CD4-positive, CD25-positive, alpha-beta regulatory T cell (primary cell): ENCODE measurements at places on chromosomes 13 and 19. TPM values are rescaled to one million over a fixed set of nuclear protein-coding genes. Genes with fewer than 3 reads are reported as not detected.

DNA sequence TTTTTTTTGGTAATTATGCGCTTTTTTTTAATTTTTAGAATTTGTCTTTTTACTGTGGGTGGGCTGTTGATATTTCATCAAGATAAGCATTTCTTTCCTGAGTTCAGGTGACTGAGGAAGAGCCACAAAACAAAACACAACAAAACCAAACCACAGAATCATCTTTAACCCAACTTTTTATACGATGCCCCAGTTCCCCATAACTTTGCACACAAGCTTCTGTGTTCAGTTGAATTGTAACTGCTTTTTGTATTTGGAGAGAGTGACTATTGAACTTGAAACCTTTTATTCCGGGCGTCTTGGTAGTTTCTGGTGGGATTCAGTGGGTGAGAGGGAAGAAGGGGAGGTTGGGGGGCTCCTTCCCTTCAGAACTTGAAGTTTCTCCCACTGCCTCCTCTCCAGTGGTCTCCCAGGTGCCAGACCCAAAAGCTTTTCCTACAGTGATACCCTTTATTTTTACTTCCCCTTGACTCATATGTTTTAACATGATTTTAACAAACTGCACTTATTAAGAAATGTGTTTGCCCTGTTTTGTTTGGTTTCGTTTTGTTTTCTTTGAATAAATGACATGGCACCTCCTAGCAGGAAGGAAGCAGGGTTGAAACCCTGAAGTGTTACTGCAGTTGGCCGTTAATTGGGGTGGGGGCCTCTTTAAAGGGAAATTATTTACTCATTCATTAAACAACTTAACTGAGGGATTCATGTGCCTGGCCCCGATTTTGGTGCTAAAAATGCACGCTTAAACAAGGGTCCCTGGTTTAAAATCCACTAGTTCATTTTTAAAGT is 2.7 kb upstream of the CCDC97 start:
- peaks cover 88% of the 10 kb centered on the region for H3K4me1 ChIP-seq
- peak overlapping the region; percentile 97 for H3K27ac ChIP-seq
- H3K27me3 ChIP-seq = no peaks in the 10 kb centered on the region

DNA sequence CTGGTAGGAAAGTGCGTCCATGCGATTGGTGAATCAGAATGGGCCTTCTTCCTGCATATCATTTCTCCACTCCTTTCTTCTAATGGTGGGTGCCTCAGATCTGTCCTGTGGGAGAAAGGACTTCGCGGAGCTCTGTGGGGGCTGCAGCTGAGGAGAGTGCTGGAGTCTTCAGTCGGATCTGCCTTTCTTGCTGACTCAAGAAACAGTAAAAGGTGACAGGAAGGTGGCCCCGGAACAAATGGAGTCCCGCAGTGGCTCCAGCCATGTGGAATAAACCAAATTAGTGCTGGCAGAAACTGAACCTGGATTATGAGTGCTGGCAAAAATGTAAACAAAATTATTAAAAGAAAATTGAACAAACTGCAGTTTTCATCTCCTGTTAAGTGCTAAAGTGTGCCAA is 15.1 kb upstream of the GAS6 start:
- H3K27me3 ChIP-seq = no peaks in the 10 kb centered on the region
- no peak overlapping the region for H3K27ac ChIP-seq
- DNase-seq = no peak
- H3K4me3 ChIP-seq = no peak overlapping the region

The GJB6 gene
- total RNA-seq = 3.9 TPM

The IZUMO2 gene
- total RNA-seq = not detected

The SIGLEC8 gene
- not detected for total RNA-seq
